ENCODE measurements at places on chromosomes 2 and 18.
A peak's percentile ranks its signal among the peaks of the same experiment; 100 is the strongest.

- DNase-seq: no peak
These were observed 29.7 kb downstream of the ST8SIA5 start for GRCh38 chr18:46727177-46727576.

GRCh38 chr18:63366213-63367052, 573 bp downstream of the KDSR start:
- DNase-seq: peak; percentile 38

GRCh38 chr2:9543557-9543956, 12.1 kb downstream of the ADAM17 start:
- DNase-seq: no peak

GRCh38 chr2:55063713-55064323, 13.6 kb upstream of the RTN4 start:
- no peak for DNase-seq

- DNase-seq: no peak
These were observed 637.3 kb downstream of the ERBB4 start for GRCh38 chr2:211901226-211901846.

GRCh38 chr2:71292159-71292558, 39.4 kb upstream of the ZNF638 start:
- DNase-seq: no peak

DNA sequence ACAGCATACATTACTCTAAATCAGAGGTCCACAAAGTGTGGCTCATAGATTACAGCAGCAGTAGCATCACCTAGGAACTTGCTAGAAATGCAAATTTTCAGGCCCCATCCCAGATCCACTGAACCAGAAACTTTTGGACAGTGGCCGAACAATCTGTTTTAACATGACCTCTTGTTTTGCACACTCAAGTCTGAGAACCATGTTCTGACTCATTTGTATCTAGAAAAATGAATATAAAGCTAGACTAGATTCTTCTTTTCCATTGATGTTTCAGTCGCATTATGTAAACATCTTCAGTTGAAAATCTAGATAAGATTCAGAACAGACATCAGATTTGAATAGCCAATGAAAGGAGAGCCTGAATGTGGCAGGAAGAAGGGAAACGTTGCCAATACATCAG, 608.8 kb downstream of the LRP1B start:
- no peak for DNase-seq

- DNase-seq: no peak
These were observed 39.8 kb downstream of the TBC1D8 start for GRCh38 chr2:101111262-101111838.

GRCh38 chr2:174334278-174334715, 457 bp upstream of the SP9 start:
- DNase-seq: no peak

- no peak for DNase-seq
These were observed 107.8 kb upstream of the XPO1 start for GRCh38 chr2:61645911-61646310.

DNA sequence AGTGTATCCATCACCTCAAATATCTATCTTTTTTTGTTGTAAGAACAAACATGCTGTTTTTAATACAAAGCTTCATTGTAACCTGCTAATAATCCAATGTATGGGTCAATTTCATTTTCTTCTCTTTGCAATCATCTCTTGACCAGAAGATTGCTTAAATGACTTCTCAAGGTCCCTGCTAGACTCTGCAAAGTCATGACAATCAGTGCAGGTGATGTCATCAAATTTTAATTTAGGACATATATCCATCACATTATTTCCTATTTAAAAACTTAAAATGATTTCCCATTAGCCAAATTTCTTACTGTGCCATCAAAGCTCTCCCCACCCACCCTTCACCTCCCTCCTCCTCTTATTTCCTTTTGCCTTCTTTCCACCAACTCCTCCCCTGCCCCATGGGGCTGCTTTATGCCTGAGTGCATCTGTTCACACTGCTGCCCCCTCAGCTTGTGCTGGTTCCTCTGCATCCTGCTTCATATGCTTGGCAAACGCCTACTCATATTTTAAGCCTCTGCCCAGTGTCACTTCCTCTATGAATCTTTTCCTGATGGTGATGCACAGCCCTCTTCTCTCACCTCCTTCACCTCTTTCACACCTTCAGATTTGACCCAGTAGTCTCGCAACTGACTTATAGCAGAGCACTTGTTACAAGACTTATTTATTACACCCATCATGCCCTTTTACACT, 20.3 kb downstream of the PLEK start:
- no peak for DNase-seq

GRCh38 chr2:29475499-29475898, 360.3 kb downstream of the CLIP4 start:
- no peak for DNase-seq

DNA sequence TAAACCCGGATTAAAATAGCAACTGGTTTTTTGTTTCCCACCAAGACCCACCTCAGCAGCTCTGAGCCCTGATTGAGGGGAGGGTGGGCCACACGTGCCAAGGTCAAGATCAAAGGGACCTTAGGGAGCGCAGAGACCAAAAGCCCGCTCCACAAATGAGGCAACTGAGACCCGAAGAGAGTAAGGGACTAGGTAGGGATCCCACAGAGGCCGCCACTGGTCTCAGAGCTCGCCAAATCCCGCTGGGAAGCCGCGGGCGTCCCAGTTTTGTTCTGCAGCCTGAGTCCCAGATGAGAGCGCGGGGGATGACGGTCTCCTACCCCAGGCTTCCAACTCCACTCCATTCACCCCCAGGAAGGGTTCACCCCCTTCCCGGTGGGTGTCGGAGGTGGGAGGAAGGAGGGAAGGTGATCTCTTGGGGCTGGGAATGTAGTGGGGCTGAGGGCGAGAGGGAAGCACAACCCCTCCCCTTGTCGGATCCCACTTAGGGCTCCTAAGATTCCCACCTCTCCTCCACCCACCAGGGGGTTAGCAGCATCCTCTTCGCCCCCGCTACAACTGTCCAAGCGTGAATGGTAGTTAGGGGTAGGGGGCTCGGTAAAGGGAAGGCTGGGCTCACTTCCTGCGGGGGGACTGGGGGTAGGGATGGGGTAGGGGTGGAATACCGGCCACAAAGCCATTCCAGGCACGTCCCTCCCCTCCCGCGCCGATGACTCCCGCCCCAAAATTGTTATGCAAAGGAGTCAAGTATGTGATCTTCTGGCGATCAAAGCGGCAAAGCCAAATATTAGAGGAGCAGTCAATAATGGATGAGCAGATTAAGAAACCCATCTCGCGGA, 7.3 kb upstream of the EN1 start:
- DNase-seq: no peak

DNA sequence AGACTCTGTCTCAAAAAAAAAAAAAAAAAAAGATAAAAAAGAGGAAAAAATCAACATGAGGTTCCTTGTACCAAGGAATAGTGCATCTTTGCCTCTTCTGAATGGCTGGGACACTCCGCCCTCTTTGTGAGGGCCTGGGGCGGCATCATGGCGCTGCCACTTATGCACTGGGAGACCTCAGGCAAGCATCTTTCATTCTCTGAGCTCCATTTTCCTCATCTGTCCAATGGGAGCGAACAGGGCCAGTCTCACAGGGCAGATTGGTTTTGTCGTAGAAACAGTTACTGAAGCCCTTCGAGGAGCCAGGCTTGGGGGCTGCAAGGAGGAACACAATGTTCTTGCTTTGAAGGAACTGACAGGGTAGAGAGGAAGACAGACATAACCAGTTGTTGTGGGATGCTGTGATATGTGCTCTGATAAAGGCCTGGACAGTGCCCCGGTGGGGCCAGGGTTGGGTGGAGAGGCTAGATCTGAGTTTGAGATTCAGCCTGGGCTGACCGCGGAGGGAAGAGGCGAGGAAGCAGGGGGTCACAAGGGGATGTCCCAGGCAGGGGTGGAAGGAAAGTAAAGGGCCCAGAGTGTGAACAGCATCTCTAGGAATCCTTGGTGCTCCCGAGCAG, 14.1 kb downstream of the ZFP36L2 start:
- no peak for DNase-seq

DNA sequence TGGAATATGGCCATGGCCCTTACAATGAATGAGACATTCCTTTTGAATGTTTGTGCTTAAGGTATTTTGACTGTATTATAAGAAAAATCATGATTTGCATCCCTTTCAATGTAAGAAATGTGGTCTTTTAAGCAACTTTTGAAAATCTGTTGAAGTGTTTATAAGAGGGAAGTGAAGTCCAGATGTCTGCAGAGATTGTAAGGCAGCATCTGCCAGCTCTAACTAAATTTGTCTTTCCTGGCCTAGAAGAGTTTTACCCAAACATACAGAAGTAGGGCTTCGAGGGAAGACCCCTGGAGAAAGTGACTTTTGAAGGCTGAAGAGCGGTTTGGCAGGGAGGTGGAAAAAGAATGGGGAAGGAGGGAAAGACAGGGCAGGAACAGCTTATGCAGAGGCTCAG, 12.2 kb downstream of the EML6 start:
- no peak for DNase-seq

DNA sequence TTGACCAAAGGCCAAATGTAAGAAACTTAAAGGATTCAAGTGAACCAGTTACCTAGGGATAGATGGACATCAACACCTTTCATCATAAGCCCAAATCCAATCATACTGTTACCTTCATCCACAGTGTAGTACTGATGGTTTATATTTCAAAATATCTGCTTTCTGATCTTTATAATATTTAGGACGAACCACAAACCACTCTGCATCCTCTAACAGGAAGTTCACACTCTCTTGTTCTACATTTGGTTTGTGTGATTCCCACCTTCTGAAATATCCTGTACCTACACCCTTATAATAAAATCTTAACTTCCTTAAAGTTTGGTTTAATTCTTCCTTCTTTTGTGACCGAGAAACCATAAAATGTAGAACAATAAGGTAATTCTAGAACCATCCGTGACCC, 535.7 kb upstream of the CHAC2 start:
- DNase-seq: no peak

GRCh38 chr18:70491734-70492348, 203.0 kb downstream of the SOCS6 start:
- peak; percentile 20 for DNase-seq

DNA sequence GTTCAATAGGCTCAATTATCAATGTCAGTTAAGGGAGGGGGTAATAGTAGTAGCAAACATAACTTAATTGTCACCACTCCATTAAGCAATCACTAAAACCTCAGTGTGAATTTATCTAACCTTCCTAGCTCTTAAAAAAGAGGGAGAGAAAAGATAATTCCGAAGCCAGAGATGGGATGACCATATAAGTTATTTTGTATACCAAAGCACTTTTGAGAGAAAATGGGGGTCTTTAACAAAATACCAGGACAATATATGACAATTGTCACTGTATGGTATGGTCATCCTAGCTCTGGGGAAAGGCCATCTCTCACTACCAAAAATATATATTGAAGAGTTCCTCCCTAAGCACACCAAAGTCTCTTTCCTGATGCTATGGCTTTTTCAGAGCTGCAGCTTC, 55.1 kb downstream of the SPHKAP start:
- no peak for DNase-seq

DNA sequence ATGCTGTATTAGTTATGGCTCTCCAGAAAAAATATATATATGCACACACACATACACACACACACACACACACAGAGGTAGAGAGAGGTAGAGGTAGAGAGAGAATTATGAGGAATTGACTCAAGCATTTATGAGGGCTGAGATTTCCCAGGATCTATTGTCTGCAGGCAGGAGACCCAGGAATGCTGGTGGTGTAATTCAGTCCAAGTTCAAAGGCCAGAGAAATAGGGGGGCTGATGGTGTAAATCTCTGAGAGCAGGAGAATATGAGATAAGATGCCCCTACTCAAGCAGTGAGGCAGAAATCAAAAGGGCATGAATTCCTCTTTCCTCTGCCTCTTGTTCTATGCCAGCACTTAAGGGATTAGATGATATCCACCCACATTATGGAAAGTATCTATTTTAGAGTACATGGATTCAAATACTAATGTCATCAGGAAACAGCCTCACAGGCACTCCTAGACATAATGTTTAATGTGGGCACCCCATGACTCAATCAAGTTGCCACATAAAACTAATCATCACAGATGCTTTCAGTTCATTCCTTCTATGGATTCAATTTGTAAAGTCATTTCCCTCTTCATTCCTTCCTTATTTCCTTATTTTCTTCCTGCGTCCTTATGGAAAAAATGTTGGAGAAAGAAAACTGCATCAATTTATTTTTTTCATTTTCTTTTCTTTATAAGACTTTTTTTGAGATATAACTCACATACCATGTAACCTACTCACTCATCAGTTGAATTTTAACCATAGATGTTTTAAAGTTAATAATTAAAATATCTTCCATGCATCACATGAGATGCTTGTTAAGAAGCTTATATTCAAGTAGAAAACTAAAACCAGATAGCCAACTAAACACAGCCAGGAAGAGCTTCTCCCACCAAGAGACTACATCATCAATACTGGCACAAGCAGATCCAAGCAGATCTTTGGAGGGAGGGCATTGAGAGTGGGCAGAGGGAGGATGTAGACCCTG, 406.2 kb downstream of the MBD2 start:
- no peak for DNase-seq

DNA sequence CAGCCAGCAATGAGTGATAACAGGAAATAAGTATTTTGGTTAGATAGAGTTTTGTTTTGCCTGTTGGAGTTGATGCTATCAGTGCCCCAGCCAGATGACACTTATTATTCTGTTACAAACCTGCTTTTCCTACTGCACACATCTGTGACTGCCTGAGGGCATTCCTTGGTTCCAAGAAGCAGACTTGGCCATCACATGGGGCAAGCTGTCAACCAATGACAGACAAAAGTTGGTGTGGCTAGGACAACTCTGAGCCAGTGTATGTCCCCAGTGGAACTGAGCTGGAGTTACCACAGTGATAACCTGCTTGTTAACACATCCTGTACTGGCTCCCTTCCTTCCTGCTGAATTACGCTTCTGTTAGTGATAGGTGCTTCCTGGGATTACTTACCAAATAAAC, 54.5 kb downstream of the FAM171B start:
- DNase-seq: no peak

DNA sequence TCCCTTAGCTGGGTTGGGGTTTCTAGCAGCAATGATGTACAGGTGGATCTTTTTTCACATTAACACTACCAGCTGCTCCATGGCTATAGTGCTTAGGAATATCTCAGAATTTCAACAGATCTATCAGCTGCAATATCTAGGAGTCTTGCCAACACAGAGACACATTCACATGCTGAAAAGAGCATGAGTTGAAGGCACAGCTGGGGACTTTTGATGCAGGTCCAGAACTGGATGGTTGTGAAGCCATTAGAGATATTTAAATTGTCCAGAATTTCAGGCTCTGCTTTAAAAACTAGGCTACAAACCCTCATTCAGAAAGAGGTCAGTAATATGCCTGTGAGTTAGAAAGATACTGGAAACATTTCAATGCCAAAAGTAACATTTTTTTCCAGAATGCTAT, 122.2 kb upstream of the CCDC195 start:
- no peak for DNase-seq

DNA sequence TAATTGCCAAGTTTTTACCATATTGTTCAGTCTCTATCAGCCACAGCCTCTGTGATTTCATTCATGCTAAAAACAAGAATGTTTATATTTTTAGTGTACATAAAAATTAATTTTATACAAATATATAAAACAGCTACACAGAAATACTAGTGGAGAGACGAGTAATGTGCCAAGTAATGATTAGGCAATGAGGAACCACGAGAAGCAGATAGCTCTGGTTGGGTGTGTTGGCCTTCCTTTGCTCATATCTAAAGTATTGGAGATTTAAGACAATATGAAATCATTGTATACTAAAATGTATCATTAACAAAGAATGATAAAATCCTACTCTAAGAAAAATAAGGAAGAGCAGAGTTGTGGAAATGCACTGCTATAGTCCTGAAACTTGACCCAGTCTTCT, 326.7 kb downstream of the AGAP1 start:
- no peak for DNase-seq

Data from NT2/D1 (cell line).